ENCODE measurements at places on chromosomes 3 and 15. TPM values are rescaled to one million over a fixed set of nuclear protein-coding genes. Genes with fewer than 3 reads are reported as not detected.

DNA sequence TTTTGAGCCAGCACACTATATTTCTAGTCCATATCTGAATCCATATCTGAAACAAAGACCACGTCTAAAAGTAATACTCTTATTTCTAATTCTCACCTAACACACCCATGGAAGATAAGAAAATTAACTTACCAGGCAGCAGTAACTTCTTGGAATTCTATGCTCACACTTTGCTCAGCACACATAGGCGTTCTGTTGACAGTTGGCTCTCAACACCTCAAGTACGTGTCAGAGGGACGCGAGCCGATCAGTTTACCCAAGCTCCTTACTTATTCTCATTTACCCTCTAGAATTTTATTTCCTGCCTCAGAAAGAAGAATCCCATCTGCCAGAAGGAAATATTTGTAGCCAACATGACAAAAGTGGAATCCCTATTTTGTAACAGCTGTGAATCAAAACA is 911.9 kb downstream of the FHIT start:
- DNase-seq, result no peak

DNA sequence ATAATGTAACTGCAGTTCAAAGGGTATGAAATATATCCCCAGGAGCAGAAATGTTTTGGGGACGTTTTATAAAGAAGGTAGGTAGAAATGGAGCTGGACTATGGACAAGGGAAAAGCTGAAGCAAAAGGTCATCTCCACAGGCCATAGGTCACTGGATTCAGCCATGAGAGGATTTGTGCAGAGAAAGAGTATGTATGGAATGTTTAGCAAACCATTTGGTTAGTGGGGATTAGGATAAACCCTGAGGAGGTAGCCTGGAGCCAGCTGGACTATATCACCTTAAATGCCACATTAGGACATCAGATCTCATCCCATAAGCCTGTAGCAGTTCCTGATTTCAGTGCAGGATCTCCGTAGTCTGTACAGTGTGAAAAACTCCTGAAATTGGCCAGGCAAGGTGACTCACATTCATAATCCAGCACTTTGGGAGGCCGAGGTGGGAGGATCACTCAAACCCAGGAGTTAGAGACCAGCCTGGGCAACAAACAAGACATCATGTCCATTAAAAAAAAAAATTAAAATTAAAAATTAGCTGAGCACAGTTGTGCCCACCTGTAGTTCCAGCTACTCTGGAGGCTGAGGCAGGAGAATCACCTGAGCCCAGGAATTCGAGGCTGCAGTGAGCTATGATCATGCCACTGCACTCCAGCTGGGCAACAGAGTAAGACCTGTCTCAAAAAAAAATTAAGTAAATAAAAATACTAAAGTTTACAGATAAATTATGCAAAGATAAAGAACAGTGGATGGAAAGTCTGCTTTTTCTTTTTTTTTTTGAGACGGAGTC is 4.7 kb downstream of the IP6K1 start:
- peak; percentile 14 for DNase-seq

- no peak for DNase-seq
Measured at GRCh38 chr3:30305021-30305420, 301.4 kb upstream of the TGFBR2 start.

DNA sequence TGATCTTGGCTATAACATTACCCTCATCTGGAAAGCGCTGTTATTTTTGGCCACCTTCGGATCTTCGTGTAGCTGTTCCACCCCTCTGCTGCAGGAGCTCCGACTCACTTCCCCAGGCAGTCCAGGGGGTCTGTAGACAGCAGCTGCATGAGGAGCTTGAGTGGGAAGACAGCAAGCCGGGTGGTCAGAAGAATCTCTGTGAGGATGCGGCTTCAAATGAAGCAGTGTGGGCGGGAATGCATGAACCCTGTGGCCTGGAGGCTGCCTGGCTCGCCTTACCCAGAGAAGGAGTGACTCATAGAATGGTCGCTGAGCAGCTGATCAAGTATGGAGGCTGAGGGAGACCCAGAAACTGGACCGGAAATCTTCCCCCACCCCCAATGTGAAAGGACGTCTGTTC is 45.2 kb upstream of the NR2F2 start:
- DNase-seq, result peak; percentile 82

DNA sequence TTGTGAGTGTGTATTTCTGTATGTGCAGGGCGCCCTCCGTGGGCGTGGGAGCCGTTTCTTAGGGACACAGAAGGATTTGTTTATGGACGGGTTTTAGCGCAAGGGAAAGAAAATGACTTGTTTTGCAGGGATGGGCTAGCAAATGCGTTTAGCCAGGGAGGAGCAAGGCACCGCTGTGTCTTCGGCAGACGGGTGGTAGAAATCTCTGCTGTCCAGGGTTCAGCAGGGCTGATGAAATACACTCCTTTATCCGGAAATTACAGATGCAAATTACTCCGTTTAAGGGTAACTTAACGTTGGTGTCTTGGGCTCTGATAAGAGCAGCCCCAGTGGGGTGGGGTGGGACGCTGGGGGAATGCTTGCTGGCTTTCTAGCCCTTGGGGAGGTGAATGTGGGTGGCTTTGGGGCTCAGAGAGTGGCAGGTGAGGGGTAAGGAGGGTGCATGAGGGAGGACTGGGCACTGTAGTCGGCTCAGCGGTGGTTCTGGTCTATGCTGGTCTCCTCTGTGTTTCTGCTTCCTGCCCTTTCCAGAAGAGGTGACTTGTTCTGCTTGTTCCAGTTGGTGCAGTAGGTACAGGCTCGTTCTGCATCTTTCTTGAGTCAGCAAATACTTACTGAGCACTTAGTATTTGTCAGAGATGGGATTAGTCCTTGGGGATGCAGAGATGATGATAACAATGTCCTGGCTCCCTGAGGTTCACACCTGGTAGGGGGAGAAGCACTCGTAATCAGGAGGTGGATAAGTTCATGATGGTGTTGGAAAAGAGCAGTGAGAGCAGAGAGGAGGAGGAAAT is 954 bp downstream of the SV2B start:
- DNase-seq, result peak; percentile 55

- DNase-seq, result no peak
Measured at GRCh38 chr15:27787931-27788330, 311.2 kb downstream of the OCA2 start.

GRCh38 chr15:77748078-77749064 is 115.7 kb upstream of the LINGO1 start:
- DNase-seq, result no peak

DNA sequence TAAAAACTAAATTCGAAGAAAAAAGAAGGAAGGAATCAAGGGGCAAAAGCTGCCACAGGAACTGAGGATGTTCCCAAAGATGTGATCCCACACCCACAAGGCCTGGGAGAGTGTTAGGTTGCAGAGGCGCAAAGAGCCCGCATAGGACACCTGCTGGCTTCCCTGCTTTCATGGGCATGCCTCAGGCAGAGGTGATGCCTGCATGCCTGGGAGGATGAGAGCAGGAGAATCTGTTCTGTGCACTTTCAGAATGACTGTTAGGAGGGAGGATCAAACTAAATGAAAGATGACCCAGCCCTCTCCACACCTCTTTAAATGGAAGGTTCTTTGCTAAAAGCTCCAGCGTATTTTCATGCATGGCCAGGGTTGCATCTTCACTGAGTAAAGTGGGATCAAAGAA is 162.4 kb downstream of the PLCL2 start:
- no peak for DNase-seq

DNA sequence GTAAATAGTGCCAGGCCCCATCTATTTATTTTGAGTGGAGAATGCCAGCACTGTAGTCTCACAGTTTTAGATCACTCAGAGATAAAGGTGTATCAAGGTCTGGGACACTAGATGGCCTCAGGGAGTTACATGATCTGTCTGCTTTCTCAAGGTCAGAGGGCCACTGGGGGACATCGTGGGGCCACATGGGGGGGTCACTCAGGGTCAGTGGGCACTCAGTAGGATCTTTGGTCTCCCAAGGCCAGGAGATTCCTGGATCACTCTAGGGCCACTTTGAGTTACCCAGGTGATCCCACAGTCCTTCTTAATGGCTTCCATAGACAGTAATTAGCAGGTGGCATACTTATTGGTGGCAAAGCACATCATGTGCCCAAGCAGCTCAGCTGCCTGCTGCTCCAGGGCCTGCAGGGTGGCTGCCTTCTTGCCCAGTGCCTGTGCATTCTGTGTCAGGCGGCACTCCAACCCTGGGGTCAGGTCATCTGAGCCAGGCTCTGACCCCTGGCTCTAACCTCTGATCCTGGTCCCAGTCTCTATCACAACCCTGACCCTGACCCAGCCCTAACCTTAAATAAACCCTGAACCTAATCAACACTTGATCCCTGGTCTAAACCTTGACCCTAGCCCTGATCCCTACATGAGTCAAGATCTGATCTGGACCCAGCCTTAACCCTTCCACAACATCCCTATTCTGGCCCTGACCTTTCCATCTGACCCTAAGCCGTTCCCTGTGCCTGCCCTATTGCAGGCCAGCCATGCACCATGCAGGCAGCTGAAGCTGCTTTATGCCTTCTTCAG is 1.8 kb upstream of the LAMB2 start:
- peak; percentile 85 for DNase-seq

DNA sequence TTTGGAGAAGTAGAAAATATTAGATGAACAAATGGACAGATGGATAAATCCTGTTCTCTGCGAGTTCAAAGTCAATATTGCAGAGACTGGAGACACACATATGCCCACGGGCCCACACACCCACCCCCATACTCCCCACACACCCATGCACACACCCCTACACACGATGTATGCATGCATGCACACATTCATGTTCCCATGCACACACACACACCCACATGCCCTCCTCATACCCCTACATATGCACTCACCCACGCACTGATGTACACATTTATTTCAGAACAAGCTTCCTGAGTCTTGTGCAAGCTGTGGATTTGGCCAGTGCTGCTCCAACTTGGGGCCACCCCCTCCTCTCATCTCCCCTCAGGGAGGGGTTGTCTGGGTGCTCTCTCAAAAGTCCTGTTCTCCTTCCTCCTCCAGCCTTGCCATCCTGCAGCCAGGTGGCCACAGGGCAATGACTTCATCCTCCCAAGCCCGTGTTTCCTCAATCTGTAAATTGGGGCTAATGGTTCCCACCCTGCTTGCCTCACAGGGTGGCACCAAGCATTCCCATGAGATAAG is 16.4 kb downstream of the MAPKAPK3 start:
- DNase-seq, result peak; percentile 17

- no peak for DNase-seq
Measured at GRCh38 chr3:152260026-152260425, 8.7 kb upstream of the MBNL1 start.

DNA sequence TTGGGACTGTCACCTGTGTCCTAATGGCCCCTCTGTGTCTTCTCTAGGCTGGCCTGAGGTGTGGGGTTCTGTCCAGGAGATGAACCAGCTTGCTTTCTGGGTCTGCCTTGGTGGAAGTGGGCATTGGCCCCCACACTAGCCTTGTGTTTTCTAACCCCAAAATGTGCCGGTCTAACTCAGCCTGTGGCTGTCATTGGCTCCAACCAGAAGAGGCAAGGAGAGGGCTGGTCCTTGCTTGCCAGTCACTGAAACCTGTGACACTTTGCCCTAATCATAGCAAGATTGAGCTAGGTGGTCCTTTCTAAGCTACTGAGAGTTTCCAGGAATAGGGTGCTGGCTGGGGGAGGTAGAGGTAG is 2.2 kb downstream of the C15orf39 start:
- DNase-seq, result no peak

- peak; percentile 71 for DNase-seq
Measured at GRCh38 chr3:78919021-78919755, 848.6 kb downstream of the ROBO1 start.

IL17RD gene
- total RNA-seq, result 2.2 TPM

RLBP1 gene
- total RNA-seq, result under 0.01 TPM

RPP25 gene
- total RNA-seq, result 6.2 TPM

GOLGA6L1 gene
- total RNA-seq, result not detected

Measured in osteoblast (primary cell).